ENCODE measurements at places on chromosomes 13 and 19.

DNA sequence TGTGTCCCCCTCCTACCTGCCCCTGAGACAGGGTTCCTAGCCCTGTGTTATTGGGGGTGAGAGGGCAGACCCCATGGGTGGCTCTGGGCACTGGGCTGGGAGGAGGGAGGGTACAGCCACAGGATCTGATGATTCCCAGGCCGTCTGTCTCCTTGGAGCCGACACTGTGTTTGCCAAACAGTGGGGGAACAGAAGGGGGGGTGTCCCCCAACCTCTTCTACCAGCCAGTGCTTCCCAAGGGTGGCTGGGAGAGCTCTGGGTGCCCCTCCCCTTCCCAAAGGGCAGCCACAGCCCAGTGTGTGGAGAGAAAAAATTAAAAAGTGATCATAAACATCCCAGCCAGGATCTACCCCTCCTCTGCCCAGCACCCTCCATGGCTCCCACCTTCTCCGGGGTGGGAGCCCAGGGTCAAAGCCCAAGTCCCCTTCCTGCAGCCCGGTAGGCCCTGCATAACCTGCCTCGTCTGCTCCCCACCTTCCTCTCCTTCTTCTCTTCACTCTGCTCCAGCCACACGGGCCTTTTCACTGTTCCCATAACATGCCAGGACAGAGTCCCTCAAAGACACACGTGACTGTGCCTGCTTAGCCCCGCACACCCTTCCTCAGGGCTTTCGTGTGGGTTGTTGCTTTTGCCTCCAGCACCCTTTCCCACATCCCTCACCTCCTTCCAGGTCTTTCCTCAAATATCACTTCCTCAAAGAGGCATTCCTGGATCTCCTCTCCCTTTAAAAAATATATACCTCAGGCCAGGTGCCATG, 1.4 kb upstream of the PLIN4 start:
- peak; percentile 25 for DNase-seq

- no peak for DNase-seq
Measured at GRCh38 chr13:59477011-59477410, 686.7 kb downstream of the DIAPH3 start.

DNA sequence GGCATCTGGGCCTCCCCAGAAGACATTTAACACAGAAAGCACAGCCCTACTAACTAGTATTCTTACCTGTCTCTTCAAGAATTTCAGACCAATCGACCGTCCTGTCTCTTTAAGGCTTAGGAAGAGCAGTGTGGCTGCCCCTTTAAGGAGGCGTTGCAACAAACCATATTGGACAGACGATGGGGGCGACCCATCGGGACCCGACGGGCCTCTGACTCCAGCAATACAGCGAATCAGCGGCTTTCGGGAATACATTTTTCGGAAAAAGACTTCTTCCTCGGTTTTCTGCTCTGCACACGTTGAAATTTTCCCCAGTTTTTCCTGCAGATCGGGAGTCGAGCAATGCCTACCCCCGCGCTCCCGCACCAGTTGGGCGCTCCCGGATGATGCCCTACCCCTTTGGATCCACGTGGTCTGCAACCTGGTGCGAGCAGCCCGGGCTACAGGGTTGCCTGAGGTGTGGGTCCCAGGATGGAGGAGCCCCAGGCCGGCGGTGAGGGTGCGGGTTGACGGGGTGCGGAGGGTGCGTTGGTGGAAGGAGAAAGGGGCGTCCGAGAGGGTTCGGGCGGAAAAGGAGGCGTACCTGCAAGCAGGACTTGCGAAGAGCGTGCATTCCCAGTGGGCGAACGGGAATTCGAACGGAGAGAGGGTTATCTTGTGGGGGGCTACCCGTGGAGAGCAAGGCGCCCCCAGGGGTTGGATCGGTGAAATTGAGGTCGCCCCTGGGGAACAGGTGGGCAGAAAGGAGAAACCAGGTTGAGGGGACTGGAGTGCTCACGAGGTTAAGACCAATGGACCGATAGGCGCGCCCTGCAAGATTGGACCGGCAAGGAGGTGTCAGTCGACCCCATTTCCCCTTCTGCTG, at the start of gene POLR1G:
Gene POLR1G (plus strand): TSS at position 419 of the 865 bp plus-strand sequence. CDS start 53 bp downstream, at position 472.
- DNase-seq, result peak; percentile 93

DNA sequence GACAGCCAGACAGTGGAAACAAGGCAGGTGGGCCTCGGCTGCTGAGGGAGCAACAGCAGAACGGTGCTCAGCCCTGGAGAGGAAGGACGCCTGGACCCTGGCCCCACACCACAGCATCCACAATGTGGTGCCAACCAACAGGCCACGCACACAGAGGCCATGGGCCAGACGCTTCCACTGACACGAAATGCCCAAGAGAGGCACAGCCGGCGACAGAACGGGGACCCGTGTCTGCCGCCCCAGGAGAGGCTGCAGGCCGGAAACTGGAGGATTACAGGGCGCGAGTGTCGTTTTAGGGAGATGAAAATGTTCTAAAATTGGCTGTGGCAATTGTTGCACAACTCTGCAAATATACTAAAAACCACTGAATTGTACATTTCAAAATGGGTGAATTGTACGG, 69.7 kb downstream of the RASA3 start:
- peak; percentile 82 for DNase-seq

GRCh38 chr13:22091222-22091970, 420.5 kb downstream of the FGF9 start:
- no peak for DNase-seq

GRCh38 chr13:97262058-97262457, 39.9 kb downstream of the MBNL2 start:
- DNase-seq, result peak; percentile 12

DNA sequence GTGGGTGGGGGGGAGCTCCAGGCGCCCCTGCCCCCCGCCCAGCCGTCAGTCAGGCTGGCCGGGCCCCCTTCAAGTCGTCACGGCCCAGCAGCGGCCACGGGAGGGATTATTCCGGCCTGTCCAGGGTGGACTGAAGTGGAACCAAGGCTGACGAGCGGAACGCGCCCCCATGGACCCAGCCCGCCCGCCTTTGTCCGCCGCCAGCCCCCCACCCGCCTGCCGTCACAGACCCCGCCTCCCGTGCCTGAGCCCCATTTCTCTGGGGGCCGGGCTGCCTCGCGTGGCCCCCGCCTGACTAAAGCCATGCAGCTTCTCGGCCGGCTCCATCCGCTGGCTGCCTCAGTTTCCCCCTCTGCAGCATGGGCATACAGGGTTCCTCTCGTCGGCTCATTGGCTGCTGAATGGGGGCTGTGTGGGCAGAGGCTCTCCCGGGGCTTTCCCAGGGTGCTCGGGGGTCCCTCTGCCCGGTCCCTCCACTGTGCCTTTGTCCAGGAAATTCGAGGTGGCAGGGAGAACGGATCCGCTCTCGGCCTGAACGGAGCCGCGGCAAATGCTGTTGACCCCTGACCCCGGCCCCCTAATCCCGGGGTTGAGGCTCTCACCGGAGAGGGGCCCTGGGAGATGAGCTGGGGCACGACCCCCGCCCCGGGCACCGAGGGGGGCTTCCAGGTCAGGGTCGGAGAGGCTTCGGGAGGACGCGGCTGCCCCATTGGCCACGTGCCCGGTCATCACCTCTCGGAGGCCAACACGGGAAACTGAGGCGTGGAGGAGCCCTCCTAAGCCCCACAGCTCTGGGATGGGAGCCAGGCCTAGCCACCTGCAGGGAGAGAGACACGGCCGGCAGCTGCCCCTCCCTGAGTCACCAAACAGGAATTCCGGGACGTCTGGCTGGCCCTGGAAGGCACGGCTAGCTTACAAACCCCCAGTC, 27.4 kb downstream of the EFNA2 start:
- no peak for DNase-seq

DNA sequence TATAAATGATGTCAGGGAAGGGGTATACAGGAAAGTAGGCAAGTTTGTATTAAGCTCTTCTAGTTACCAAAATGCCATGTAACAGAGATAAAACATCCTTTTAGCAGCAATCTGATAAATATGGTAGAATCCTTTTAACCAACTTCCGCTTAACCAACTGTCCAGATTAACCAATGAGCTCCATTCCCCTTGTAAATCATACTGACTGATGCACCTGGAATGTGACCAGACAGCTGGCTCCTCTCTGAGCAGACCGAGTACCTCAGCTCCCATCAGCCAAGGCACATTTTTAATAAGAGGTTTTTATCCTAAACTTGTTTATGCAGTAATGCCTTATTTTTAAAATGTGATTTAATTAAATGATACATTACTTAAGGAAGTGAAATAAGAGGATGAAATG, 66.4 kb downstream of the KLF12 start:
- no peak for DNase-seq

DNA sequence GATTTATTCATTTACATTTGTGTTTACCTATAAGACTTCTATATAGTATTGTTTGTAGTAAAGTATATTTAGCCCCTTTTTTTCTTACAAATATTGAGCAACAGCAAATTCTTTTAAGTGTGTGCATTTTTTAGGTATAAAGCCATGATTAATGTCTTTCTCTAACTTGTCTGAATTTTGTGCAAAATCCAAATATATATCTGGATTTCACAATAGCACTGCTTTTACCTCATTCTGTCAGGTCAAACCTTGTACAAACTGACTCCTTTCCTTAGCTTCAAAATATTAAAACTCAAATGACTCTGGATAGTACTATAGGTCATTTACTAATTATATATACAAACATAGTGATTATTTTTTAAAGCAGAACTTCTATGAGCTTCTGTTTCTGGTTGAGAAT, 563.0 kb upstream of the SPRY2 start:
- DNase-seq, result no peak

DNA sequence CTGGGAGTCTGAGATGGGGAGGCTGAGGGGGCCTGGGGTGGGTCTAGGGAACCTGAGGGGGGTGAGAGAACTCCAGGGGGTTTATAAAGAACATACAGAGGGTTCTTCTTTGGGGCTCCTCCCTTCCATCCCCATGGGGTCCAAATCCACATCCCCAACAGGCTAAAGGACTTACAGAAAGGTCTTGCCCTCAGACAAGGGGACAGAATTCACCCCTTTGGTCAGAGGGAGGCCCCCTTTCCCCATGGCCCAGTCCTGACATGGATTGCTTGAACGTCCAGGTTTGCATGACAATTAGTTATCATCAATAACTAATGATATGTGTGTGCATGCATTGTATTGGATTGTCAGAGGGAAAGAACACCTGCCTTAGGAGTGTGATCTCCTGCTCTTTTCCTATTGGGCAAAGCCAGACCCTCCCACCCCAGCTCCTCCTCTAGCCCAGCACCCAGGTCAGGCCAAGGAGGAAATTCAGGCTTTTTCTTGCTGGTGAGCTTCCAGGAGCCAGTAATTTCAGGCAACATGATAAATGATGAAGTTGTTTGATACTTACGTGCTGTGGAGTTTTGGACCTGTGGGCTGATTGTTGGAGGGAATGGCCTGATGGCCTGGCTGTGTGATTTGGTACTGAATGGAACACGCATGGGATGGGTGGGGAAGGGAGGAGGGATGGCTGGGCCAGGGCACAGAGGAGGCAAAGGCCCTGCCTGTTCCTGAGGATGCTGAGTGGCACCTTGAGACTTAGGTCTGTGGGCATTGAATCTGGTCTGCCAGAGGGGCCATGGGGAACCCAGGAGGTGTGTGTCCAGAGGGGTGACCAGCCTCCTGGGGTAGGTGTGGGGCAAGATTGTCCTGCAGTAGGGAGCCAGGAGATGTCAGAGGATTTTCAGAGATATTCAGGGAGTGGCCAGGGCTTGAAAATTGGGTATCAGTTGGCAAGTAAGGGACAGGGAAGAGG, 1.1 kb downstream of the KLHL26 start:
- peak; percentile 28 for DNase-seq

GRCh38 chr19:18667531-18668251, 15.8 kb upstream of the CRTC1 start:
- DNase-seq, result no peak

DNA sequence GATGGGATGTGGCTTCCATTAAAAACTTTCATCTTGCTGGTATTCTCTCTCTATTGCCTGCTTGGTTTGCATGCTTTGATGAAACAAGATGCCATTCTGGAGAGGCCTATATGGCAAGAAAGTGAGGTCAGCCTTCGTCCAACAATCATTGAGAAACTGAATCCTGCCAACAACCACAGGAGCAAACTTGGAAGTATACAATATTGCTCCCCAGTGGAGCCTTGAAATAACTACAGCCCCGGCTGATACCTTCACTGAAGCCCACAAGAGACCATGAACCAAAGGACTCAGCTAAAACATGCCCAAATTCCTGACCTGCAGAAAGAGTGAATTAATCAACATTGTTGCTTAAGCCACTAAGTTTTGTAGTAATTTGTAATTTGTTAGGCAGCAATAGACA, 82.5 kb upstream of the FGF14 start:
- DNase-seq, result no peak

DNA sequence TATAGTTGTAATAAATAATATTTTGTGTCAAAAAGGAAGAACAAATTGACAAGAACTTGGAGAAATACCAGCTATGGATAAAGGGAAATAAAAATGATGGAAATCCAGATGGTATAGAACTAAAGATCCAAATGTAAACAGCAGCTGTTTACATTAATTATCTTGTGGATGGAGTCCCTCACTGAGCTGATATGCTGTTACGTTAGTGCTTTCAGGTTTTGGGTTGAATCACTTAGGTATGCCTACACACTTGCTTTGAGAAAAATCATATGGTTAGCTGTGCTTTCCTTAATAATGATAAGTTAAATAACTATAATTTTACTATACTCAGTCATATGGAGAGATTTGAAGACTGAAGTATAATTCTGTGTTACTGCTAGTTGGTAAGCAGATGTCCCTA, 27.7 kb downstream of the WASF3 start:
- DNase-seq, result no peak

DNA sequence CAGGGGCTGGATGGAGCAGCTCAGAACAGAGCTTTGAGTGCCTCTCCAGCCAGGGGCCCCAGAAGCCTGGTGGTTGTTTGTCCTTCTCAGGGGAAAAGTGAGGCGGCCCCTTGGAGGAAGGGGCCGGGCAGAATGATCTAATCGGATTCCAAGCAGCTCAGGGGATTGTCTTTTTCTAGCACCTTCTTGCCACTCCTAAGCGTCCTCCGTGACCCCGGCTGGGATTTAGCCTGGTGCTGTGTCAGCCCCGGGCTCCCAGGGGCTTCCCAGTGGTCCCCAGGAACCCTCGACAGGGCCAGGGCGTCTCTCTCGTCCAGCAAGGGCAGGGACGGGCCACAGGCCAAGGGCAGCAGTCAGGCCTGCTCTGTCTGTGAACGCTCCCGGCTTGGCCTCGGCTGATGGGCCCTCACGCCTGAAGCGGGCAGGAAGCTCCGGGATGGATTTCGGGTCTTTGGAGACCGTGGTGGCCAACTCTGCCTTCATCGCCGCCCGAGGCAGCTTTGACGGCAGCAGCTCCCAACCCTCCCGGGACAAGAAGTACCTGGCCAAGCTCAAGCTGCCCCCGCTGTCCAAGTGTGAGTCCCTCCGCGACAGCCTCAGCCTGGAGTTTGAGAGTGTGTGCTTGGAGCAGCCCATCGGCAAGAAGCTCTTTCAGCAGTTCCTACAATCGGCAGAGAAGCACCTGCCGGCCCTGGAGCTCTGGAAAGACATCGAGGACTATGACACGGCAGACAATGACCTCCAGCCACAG, at the start of gene GRK1:
Gene GRK1 (plus strand): TSS at position 269 of the 751 bp plus-strand sequence. CDS start 168 bp downstream, at position 437.
- DNase-seq, result no peak

DNA sequence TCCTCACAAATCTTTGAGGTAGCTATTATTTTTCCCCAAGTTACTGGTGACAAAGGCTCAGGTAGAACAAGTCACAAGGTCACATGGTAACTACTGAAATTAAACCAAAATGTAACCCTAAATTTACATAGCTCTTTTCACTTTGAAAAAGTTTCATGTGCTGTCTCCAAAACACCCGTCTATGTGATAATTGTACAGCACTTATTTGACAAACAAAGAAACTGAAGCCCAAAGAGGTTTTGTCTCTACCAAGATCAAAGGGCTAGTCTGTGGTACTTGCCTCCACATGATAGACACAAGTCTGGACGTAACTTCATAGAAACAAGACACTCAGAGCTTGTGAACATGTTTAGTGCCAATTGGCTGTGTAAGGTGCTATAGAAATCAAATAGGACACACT, 108.3 kb downstream of the SACS start:
- no peak for DNase-seq

GRCh38 chr13:52983836-52984235, 44.8 kb upstream of the OLFM4 start:
- DNase-seq, result no peak

Data from KBM-7 (cell line).